ENCODE measurements at places on chromosomes 16 and 17.

- no peak for DNase-seq
Observed at GRCh38 chr17:27360507-27360906, 66.6 kb downstream of the WSB1 start.

DNA sequence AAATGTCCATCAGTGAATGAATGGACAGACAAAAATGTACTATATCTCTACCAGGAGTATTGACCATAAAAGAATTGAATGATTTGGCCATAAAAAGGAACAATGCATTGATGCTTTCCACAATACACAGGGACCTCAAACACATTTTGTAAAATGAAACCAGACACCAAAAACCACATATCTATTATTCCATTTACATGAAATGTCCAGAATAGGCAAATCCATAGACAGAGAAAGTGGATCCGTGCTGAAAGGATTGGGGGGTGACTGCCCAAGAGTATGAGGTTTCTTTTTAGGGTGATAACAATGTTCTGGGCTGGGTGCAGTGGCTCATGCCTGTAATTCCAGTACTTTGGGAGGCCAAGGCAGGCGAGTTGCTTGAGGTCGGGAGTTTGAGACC, 6.9 kb upstream of the LITAF start:
- no peak for DNase-seq

DNA sequence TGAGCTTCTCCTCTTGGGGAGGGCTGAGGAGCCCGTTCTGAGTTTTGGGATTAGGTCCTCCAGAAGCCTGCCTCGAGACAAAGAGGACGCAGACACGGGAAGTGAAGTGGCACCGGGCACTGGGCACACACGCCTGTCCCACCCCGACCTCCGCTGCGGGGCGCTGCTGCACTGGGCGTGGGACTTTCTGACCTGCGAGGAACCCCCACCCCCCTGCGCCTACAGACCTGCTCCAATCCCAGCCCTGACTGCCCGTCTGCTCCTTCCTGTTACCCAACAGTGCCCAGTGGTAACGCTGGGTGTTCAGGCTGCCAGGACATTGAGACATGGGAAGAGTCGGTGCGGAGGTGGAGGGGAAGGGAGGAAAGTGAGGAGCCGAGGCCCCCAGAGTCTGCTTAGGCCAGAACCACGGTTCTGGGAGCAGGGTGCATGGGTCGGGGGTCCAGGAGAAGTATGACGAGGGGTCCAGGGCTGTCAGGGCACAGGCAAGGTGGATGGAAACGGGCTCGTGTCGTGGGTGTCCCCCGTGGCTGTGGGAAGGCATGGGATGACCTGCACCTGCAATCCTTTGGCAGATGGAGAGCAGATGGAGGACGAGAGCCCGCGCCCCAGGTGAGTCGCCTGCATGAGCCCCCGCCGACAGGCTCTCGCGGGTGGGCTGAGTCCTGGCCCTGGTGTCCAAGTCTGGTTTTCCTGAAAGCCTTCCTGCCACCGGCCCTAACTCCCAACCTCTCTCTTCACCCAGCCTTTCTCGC, 112.0 kb upstream of the CREBBP start:
- DNase-seq, result no peak

DNA sequence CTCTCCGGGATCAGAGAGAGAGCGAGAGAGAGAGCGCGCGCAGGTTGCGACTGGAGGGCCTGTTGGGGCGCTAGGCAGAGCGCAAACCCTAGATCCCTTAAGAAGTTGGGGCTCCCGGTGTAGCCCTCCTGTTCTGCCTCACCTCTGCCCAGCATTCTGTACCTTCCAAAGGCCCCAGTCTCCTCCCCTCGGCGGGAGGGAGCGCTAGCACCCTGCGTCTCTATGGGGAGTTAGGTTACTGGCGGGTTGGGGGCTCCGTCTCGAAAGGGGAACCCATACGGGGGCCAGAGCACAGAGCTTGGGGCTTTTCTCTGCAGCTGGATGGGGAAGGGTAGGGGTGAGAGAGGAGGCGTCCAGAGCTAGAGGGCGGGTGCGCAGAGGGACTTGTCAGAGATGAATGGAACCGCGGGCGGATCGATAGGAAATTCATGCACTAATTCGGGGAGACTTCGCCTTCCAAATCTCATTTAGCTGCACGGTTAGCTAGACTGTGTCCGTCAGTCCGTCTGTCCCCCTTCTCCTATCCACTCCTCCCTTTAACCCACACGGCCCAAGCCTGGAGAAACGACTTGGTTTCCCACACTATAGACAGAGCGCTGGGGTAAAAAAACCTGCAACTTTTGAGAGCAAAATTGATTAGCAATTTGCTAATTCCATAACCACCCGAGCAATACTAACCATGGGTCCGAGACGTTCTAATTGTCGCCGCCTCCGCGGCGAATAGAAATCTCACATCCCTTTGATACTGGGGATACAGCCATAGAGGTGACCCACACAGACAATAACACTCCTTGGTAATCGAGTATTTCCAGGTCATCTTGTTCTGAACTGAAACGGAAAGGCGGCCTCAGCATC, 693 bp upstream of the HOXB4 start:
- DNase-seq, result no peak

DNA sequence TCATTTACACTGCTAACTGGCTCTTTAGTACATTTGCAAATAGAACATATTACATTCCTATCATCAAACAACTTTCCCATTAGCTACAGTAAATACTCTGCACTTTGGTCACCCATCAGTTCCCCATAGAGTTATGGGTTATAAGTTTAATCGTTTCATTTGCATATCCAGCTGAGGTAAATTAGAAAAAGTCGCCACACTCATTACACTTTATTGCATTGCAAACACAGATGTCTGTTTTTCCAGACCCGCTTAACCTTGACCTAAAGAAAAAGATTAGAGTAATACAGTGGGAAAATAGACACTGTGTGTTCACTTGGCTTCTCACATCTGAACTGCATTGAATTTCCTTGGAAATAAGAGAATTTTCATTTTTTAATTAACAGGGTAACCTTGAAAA, 213.1 kb upstream of the PSMD7 start:
- no peak for DNase-seq
